Hippocampal formation (tissue), 2 donors: ENCODE measurements at places on chromosomes 5 and 9.

DNA sequence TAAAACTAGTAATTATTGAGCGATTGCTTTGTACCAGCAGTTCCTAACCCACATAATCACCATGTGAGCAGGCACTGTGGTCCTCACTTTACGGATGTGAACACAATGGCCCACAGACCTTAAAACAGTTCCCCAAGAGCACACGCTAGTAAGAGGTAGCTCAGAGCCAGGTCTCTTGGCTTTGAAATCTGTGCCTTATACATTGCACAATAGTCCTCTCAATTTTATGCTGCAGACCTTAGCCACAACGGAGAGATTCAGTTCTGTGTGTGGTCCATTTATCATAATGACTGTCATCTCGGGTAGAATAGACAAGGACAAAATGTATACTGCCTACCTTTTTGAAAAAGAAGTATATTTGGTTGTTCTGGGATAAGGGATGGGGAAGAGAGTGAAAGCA lies 289.0 kb upstream of the ANKRD55 start:
- DNase-seq: no peak

- no peak for DNase-seq
Measured at GRCh38 chr9:124257844-124258606, at the start of gene NEK6. Gene NEK6 (plus strand): TSS chr9:124257949. CDS start chr9:124301965, 44,016 bp downstream.

DNA sequence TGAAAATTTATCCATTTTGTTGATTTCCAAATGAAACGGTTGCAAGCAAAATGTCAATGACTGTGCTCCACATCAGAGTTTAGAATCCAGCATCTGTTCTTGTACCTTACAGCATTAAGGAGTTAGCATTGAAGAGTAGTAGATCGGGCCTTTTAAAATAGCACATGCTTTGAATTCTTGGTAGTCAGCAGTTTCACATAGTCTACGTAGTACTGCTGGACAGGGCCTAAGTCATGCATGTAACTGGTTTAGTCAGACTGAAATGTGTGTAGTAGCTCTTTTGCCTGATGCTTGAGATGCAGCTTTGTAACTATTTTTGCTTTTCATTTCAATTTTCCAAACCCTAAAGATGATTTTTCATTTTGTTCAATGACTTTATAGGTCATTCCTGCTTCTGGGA lies 19.8 kb downstream of the LECT2 start:
- no peak for DNase-seq

DNA sequence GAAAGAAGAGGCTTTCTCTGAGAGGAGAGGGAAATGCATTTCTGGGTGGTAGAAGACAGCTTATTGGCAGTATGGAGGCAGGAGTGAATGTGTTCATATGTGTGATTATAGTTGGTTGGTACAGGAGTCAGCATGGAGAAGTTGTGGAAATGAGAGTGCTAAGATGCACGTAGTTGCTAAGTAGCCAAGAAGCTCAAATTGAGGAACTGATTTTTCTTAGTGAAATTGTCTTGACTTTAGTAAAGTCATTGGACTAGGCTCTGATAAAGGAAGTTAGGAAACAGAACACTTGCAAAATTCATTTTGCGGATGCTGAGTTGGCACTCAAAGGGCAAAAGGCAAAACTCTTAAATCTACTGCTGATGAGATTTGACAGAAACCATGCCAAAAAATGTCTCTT lies 158.9 kb upstream of the VCAN start:
- no peak for DNase-seq

DNA sequence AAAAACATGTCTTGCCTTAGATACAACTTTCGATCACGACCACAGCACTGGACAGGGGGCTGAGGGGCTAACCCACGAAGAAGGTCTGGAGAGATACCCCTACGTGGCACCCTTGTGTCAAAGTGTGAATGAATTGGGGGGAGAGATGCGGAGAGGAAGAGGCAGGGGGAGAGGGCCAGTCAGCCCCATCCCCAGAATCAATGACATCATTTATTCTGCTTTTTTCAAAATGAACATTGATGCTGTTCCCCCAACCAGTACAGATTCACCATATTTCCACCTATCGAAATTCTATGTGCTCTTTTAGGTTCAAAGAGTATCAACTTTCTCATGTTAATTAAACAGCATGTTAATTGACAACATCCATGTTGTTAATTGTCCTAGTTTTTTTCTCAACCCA lies 32.4 kb downstream of the DAP start:
- no peak for DNase-seq

DNA sequence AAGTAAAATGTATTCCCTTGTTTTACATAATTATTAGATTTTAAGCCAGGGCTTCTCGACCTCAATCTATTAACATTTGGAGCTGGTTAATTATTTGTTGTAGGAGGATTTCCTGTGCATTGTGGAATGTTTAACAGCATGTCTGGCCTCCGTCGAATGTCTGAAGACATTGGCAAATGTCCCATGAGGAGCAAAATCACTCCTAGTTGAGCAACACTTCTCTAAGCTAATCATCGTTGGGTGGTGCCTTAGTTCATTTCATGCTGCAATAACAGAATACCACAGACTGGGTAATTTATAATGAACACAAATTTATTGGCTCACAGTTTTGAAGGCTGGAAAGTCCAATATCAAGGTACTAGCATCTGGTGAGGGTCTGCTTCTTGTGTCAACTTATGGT lies 13.4 kb upstream of the VPS13A start:
- no peak for DNase-seq

GRCh38 chr9:24832307-24832706 lies 286.6 kb upstream of the IZUMO3 start:
- no peak for DNase-seq

GRCh38 chr5:97134634-97135033 lies 7.8 kb downstream of the LIX1 start:
- no peak for DNase-seq

- no peak for DNase-seq
Measured at GRCh38 chr5:40033411-40033810, 608.6 kb upstream of the DAB2 start.

GRCh38 chr5:87746891-87747377 lies 334.2 kb upstream of the CCNH start:
- no peak for DNase-seq

GRCh38 chr5:176817841-176818377 lies 7.5 kb downstream of the UNC5A start:
- DNase-seq: no peak

- DNase-seq: no peak
Measured at GRCh38 chr5:180860273-180860886, 696 bp downstream of the ZFP62 start.
